Activated CD4-positive, alpha-beta T cell treated with anti-CD3 and anti-CD28 coated beads for 36 hours (primary cell): ENCODE measurements at places on chromosomes 4 and X. TPM values are rescaled to one million over a fixed set of nuclear protein-coding genes. Genes with fewer than 3 reads are reported as not detected.

DNA sequence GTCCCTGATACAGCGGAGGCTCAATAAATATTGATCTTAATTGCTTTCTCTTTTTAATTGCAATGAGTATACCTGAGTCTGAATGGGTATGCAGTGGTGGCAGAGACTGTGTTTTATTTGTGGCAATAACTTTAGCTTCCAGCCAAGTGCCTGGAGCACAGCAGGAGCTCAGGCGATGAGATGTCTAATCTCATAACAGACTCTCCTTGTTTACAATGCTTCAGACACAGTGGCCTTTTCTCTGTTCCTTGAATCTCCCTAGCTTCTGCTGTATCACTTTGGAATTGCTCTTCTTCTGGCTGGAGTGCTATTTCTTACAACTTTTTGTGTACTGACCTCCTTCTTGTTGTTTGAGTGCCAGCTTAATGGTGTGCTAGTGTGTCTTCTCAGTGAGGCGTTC, 91.5 kb upstream of the UNC5C start:
- no peak overlapping the region for H3K27ac ChIP-seq
- DNase-seq = no peak
- H3K27me3 ChIP-seq = no peaks in the 10 kb centered on the region
- H3K4me1 ChIP-seq = no peaks in the 10 kb centered on the region
- H3K4me3 ChIP-seq = no peak overlapping the region

The NLGN3 gene
- total RNA-seq = 0.78 TPM

DNA sequence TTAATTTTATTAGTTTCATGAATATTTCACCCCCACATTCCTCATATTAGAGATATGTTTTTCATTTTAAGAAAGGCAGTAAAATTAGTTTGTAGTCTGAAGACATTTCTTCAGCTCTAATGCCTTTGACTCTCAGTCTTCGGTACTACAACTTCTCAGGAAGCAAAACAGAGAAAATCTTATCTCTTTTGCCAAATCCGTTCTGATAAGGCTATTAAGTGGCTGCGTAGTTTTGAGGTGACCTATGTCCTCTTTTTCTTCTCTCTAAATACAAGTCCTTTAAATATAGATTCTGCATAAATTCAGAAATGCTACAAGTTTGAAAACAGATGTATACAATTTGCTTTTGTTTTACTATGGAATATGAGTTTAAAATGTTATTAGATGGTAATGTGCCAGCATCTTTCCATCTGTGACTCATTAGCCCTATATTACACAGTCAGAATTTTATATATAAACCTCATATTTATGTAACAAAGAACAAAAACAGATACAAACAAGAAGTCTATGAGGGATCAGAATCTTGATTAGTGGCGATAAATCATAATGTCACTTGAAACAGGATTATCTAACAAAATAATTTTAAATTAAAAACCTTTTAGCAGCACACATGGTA, 181.2 kb upstream of the ETNPPL start:
- no peak overlapping the region for H3K27ac ChIP-seq
- no peaks in the 10 kb centered on the region for H3K36me3 ChIP-seq
- H3K4me3 ChIP-seq = no peak overlapping the region
- H3K27me3 ChIP-seq = no peaks in the 10 kb centered on the region

DNA sequence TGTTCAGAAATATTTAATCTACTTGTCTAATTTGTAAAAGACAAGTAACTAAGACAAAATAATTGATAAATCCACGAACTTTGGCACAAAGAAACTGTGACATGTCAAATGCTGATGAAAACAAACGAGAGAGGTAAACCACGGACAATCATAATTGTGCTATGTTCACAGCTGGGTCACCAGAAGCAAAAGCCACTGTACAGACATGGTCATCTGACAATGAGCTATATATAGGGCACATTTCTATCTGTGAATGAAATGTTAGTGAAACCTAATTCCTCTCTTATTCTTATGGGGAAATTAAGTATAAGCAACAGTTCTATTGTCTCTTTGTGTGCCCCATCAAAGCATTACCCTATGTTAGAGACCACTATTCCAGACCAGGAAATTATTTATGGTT, 444.0 kb upstream of the TRAM1L1 start:
- H3K4me3 ChIP-seq = no peak overlapping the region
- no peaks in the 10 kb centered on the region for H3K4me1 ChIP-seq
- no peak for DNase-seq
- H3K27ac ChIP-seq = no peak overlapping the region
- no peaks in the 10 kb centered on the region for H3K36me3 ChIP-seq

DNA sequence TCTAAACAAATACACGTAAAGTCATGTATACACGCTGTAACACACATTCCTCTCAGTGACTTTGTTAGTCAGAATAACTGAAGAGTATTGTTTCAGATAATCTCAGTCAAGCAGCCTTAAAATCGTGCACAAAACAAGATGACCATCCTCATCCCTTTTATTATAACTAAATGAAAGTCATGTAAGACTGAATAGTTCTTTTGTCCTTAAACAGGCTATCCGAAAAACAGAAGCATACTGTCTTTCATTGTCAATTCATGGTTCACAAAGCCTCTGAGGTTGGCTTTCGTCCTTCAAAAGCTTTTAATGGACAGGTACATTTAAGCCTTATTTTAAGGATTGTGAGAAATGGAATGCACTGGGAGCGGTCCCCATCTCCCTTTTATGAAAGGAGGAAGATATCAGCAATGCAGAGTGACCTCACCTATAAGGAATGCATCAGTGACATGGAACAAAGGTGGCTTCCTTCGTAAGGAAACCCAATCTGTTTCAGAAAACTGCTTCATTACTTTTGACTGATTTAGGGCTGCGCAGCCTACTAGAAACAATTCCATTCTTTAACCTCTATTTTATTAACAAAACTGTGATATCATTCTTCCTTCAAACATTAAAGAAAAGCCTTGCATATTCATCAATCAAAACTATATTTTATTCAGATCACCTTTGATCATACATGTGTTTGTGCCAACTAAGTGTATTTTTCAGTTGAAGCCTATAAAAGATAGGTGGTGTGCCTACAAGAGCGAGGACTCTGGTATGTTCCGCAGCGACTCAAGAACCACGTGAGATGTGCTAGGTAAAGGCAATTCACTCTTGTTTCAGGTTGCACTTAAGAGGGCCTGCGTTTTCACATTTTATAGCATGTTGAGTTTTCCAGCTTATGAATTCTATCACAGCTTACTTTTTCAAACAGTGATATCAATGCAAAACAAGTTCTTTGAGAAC, 19.2 kb downstream of the SH3RF1 start:
- H3K4me1 ChIP-seq = no peaks in the 10 kb centered on the region
- no peaks in the 10 kb centered on the region for H3K36me3 ChIP-seq
- H3K27me3 ChIP-seq = peaks cover 1% of the 10 kb centered on the region
- no peak for DNase-seq

- H3K36me3 ChIP-seq = no peaks in the 10 kb centered on the region
- H3K27me3 ChIP-seq = peaks cover 42% of the 10 kb centered on the region
- H3K4me1 ChIP-seq = peaks cover 17% of the 10 kb centered on the region
- no peak overlapping the region for H3K27ac ChIP-seq
Observed at GRCh38 chr4:82799006-82799881, 648 bp upstream of the SCD5 start.

The BCORL1 gene
- total RNA-seq = 8.5 TPM

- H3K27ac ChIP-seq = no peak overlapping the region
- H3K36me3 ChIP-seq = no peaks in the 10 kb centered on the region
- H3K4me1 ChIP-seq = no peaks in the 10 kb centered on the region
- peaks cover 10% of the 10 kb centered on the region for H3K27me3 ChIP-seq
Observed at GRCh38 chr4:143634763-143635162, 65.7 kb downstream of the FREM3 start.

The CLTRN gene
- total RNA-seq = 0.62 TPM

The FTHL17 gene
- not detected for total RNA-seq

DNA sequence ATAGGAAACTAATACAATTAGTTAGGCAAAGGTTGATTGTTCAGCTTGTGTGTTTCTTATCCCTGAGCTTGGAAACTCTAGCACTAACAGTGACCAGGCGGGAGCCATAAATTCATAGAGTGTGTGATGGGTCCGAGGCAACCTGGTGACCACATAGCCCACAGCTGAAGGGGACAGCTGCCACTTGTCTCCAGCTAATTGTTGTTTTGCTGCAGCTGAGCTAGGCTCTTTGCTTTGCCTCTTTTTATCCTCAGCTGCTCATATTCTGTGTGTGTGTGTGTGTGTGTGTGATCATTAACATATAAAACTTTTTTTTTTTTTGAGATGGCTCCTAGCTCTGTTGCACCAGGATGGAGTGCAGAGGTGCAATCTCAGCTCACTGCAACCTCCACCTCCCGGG, 53.2 kb downstream of the DOCK11 start:
- DNase-seq = no peak
- no peak overlapping the region for H3K27ac ChIP-seq
- peaks cover 18% of the 10 kb centered on the region for H3K4me1 ChIP-seq
- H3K27me3 ChIP-seq = no peaks in the 10 kb centered on the region
- H3K36me3 ChIP-seq = peaks cover 30% of the 10 kb centered on the region

The MAGEE1 gene
- 3.8 TPM for total RNA-seq

The GABRQ gene
- 0.02 TPM for total RNA-seq

GRCh38 chr4:186416451-186417060, 138.8 kb downstream of the MTNR1A start:
- DNase-seq = no peak
- H3K4me3 ChIP-seq = no peak overlapping the region
- H3K27ac ChIP-seq = no peak overlapping the region
- peaks cover 4% of the 10 kb centered on the region for H3K27me3 ChIP-seq
- H3K4me1 ChIP-seq = no peaks in the 10 kb centered on the region
- no peaks in the 10 kb centered on the region for H3K36me3 ChIP-seq

The FAAH2 gene
- 8.1 TPM for total RNA-seq

The SRPX2 gene
- total RNA-seq = not detected

DNA sequence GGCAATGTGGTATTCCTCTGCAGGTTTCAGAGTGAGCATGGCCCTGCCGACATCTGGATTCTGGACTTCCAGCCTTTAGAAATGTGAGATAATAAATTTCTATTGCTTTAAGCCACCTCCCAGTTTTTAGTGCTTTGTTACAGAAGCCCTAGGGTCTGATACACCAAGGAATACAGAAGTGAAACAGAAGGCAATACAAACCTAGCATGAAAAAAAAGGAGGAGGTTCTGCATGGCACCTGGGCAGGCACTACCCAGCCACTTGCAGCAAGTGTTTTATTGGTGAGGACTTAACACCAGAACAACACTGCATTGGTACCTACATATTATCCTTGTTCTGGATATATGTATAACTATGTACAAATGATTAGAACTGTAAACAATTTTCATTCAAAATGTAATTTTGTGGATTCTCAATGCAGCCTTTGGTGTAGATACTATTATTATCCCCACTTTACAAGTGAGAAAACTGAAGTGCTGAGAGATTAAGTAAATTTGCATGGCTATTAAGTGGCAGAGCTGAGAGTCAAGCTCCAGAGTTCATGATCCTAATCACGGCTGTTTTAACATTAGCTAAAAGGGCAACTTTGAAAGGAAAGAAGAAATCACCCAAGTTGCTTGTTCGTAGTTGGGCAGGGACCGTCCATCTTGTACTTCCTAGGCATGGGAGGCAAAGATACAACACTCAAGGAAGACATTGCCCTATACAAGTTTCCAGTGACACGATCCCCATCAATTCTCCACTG, 71.8 kb downstream of the IL21 start:
- no peaks in the 10 kb centered on the region for H3K27me3 ChIP-seq
- DNase-seq = no peak
- peaks cover 11% of the 10 kb centered on the region for H3K36me3 ChIP-seq
- peak overlapping the region; percentile 71 for H3K4me3 ChIP-seq
- peak overlapping the region; percentile 84 for H3K27ac ChIP-seq

DNA sequence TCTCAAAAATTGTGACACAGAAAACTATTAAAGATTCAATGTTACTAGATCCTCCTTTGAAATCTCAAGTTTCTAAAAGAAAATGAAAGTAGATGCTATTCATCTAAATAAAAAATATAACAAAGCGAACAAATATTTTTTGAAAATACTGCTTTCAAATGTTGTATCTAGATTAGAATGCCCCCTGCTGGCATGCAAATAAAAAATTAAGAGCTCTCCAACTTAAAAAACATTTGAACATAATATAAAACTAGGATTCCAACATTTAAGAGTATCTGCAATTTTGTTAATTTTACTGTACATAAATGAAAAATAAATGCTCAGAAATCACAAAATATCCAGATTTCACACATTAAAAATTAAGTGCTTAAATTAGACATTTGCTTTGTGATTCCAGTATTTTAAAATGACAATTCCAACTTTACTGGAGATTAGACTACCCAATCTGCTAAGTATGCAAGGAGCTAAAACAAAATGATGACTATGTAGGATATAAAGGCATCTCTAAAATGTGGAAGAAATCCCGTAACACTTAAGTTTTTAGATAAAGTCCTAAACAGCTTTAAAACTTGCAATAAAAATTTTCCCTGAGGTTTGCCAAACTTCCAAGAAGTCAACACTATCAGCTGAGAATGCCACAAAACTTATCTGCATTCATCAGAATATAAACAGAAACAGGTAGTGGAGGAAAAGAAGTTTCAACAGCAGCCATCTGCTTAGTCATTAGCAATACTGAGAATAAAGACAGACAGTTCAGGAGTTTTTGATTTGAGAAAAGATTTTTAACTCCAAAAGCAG, 32.7 kb downstream of the DHX15 start:
- H3K27ac ChIP-seq = peak overlapping the region; percentile 31
- peaks cover 42% of the 10 kb centered on the region for H3K4me1 ChIP-seq
- H3K4me3 ChIP-seq = no peak overlapping the region
- DNase-seq = no peak
- H3K36me3 ChIP-seq = peaks cover 59% of the 10 kb centered on the region

DNA sequence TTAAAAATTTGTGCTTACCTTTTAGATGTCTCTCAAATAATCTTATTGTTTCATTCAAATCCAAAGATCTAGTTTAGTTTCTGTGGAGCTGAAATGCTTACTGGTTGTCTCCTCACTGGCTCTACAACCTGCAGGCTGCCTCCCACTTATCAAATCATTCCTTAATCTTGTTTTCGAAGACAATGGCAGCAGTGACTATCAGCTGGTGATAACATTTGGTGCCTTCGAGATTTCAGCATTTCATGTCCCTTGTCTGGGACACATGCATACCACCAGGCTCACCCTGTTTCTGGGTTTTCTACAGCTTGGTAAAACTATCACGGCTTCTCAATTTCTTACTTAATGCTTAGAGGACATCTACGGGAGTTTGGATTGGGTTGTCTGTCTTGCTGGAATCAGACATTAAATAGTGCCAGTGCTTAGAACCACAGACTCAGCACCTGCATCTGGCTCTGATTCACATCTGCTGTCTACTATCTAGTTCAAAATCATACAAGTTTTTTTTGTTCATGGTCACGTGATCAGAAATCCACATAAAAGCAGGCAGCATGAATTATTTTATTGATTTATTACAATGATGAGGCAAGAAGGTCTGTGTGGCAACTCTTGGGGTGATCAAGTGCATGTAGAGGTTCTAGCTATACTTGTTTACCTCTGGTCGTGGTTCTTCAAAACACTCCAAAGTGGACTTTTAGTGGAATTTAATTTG, 32.0 kb upstream of the SMARCAD1 start:
- no peak overlapping the region for H3K4me3 ChIP-seq
- DNase-seq = no peak
- H3K27ac ChIP-seq = no peak overlapping the region
- H3K36me3 ChIP-seq = no peaks in the 10 kb centered on the region

The SLC9A7 gene
- 19.2 TPM for total RNA-seq

The ADH1A gene
- not detected for total RNA-seq
